ENCODE measurements at places on chromosomes 3 and 15.

- DNase-seq, result no peak
These were observed 326.6 kb downstream of the MAGI1 start for GRCh38 chr3:65712140-65712539.

GRCh38 chr3:21331321-21331720 lies 419.7 kb downstream of the ZNF385D start:
- no peak for DNase-seq

DNA sequence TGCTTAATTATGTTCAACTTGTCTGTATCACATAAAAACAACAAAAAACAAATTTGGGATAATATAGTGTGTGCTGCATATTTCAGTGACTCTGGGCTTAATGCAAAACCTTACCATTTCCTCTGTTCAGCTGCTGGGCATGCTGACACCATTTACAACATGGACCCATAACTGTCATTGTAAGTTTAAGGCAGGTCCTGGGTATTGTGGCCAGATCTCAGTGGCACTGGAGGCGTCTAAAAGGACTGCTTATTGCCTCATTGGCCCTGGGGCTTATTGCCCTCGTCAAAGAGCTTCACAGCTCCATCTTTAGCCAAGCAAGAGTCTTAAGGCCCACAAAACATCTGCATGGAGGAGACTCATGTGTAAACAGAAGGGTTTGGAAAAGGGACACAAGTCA lies 390.2 kb downstream of the NR2F2 start:
- DNase-seq, result no peak

- no peak for DNase-seq
These were observed 140.3 kb upstream of the UBE3A start for GRCh38 chr15:25579127-25579526.

- DNase-seq, result no peak
These were observed 8.5 kb downstream of the FBLN2 start for GRCh38 chr3:13557417-13557816.

- DNase-seq, result no peak
These were observed 49.7 kb upstream of the SCAANT1 start for GRCh38 chr3:63961891-63962290.

DNA sequence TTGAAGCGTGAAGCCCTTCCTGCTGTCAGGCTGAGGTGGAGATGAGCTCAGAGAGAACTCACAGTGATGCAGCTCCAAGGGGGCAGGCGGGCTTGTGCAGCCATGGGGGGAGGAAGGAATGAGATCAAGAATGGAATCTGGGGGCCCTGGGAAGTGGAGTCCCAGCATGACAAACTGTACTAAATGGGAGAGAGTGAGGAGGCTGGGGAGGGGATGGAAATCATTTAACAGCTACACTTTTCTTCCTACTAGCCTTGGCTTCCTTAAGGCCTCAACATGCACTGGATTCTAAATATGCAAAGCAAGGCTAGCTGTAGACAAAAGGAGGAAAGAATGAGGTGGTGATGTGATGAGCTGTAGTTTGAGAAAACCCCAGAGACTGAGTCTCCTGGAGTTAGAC lies 133.9 kb downstream of the EEFSEC start:
- no peak for DNase-seq

- DNase-seq, result no peak
These were observed 1.3 kb downstream of the NEIL1 start for GRCh38 chr15:75348034-75348561.

GRCh38 chr3:61560517-61561373 lies 626 bp upstream of the PTPRG start:
- DNase-seq, result no peak

GRCh38 chr3:173639098-173639497 lies 241.6 kb downstream of the NLGN1 start:
- no peak for DNase-seq

GRCh38 chr3:66106788-66107187 lies 68.1 kb upstream of the MAGI1 start:
- no peak for DNase-seq

DNA sequence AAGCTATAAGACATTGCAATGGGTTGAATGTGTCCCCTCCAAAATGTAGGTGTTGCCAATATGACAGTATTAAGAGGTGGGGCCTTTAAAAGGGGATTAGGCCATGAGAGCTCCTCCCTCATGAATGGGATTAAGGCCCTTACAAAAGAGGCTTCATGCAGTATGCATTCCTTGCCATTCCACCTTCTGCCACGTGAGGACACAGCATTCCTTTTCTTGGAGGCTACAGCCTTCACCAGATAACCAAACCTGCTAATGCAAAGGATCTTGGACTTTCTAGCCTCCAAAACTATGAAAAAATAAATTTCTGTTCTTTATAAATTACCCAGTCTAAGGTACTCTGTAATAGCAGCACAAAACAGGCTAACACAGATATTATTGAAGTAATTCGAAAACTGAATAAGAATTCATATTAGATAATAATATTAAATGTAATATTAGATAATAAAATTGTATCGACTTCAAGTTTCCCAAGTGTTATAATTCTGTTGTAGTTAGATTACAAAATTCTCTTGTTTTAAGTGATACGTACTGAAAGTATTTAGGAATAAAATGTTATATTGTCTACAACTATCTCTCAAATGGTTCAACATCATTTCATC lies 29.4 kb upstream of the ATP8B4 start:
- DNase-seq, result no peak

- no peak for DNase-seq
These were observed 17.1 kb downstream of the BLOC1S6 start for GRCh38 chr15:45604326-45604725.

GRCh38 chr3:50170689-50171088 lies 15.6 kb downstream of the SEMA3F start:
- no peak for DNase-seq

GRCh38 chr3:39766433-39766832 lies 43.0 kb upstream of the MYRIP start:
- no peak for DNase-seq
